ENCODE measurements at places on chromosomes 2 and 18.

DNA sequence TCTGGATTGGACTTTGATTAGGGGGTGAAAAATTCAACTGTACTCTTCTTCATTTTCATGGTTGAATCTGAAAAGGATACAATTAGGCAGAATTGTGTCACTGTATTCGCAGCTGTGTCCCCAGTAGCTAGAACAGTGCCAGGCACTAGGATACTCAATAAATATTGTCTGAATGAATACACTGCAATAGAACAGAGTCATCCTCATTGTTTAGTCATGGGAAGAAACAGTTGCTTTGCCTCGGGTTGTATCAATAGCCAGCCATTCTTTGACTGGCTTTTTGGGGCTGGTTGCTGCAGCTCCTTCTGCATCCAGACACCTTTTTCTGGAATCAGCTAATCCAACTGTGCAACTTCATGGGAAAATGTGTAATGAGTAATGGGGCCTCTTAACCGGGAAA, 18.1 kb upstream of the DYNC1I2 start:
- no peak for DNase-seq

- DNase-seq, result no peak
Observed at GRCh38 chr18:59950215-59950944, 50.6 kb downstream of the PMAIP1 start.

DNA sequence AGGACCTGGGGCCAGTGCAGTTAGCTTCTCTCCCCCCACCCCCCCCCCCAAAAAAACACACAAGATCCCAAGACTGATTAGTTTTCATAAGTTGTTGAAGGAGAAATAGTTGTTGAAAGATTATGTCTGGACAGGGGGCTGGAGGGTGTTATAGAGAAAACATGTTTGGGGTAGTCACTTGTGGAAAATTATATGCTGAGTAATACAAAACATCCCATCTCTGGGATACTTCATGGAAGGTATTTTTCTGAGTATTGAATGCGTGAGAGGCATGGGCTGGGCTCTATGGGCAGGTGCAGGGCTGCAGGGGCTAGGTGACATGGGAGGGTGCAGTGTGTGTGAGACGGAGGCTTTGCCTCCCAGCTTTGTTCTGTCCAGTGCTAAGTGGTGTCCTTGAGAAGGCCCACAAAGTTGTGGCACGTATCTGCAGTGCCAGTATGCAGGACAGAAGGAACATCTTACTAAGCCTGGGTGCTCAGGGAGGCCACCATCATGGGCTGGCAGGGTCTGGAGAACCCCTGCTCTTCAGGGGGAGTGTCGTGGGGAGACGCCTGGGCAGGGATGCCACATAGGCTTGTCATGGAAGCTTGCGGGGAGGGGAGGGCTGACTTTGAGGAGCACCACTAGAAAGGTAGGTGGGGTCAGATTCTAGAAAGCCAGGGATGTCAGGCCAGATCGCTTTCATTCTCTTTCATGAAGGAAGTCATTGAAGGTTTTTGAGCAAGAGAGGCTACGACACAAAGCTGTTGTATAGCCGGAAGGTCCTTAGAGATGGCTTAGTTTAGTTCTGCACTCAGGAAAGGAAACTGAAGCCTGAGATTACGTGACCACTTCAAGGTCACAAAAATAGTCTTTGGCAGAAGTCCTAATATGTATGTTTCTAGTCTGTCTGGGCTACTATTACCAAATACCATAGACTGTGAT, 232.0 kb downstream of the LDLRAD4 start:
- DNase-seq, result no peak

DNA sequence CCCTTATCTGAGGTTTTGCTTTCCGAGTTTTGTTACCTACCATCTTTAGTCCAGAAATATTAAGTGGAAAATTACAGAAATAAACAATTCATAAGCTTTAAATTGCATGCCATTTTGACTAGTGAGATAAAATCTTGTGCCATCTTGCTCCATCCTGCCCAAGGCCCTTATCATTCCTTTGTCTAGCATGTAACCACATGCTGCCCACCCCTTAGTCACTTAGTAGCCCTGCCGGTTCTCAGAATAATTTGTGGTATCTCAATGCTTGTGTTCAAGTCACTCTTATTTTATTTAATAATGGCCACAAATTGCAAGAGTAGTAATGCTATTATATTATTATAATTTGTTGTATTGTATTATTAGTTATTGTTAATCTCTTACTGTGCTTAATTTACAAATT, 36.8 kb upstream of the VPS54 start:
- no peak for DNase-seq

DNA sequence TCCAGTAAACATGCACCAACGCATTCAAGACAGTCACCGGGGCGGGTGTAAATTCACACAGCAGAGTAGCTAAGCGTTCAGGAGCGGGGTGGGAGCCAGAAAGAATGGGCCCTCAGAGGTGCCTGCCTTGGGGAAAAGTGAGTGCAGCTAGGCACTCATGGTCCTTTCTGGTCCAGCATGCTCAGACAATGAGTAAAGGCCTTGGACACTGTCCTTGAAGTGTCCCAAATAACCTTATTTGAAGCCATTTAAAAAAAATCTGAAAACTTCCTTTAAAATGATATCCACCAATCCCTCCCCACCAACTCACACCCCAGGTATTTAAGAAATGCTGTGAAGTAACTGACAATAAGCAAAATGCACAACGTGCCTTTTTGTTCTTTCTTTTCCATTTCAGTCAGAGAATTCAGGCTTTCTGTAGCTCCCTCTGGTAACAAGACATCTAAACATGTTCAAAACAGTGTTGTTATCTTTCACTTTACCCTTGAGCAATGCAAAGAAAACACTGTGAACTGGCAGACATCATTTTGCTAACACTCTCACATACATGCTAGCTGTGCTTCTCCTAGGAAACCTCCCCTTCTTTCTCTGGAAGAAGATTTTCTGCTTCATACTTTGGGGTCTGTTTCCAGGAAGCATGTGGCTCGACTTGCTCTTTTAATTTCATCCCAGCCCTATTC, 445.1 kb upstream of the SPRED2 start:
- no peak for DNase-seq

- DNase-seq, result no peak
Observed at GRCh38 chr2:222295368-222296062, 3.3 kb downstream of the PAX3 start.

GRCh38 chr2:224838335-224838734, 122.2 kb upstream of the CCDC195 start:
- no peak for DNase-seq
